IMR-90 (cell line): ENCODE measurements at places on chromosomes 11 and 22.

DNA sequence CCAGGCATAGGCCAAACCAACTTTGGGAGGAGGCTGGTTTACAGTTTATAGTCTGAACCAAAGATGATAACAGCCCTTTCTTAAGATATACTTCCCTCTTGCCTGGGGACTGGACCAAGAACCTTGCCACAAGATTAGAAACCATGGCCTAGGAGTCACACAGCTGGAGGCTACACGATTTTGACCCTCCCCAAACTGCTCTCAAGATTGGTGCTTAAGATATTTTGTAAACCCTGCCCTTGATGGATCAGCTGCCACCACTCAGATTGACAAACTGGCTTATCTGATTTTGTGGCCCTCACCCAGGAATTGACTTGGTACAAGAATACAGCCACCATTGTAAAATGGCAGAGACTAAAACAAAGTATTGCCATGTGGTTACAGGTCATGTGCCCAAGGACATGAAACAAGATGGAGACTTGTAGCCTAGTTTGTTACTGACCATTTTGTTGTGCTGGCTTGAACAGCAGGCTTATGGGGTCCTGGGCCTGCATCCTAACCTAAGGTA, 17.4 kb upstream of the EI24 start:
- H3K27me3 ChIP-seq = peaks cover 3% of the 10 kb centered on the region; the same call in 1 of the 2 replicates
- no peaks in the 10 kb centered on the region for H3K4me1 ChIP-seq
- no peak for DNase-seq
- no peaks in the 10 kb centered on the region for H3K36me3 ChIP-seq

DNA sequence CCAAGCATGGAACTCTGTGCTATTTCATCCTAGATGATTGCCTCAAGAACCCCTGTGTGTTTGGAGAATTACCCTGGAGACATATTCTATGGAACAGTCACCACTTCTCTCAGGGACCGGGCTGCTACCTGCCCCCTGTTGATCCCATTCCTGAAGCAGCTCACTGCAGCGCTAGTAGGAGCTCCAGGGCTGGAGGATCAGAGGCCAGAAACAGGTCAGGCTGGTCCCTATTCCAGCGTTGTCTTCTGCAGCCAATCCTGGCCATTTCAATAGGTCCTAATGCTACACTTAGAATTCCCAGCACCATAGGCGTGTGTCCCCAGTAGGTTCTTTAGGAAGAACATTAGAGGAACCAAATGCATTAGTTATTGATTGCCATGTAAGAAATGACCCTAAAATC, 48.9 kb downstream of the BTG4 start:
- H3K36me3 ChIP-seq = no peaks in the 10 kb centered on the region
- no peak for DNase-seq
- peaks cover 2% of the 10 kb centered on the region; the same call in 1 of the 2 replicates for H3K27me3 ChIP-seq
- no peak overlapping the region for H3K27ac ChIP-seq
- H3K4me1 ChIP-seq = peaks cover 9% of the 10 kb centered on the region

- peaks cover 3% of the 10 kb centered on the region; the same call in 1 of the 2 replicates for H3K27me3 ChIP-seq
- peak; percentile 10 for DNase-seq
- H3K4me1 ChIP-seq = peaks cover 5% of the 10 kb centered on the region
- H3K4me3 ChIP-seq = no peak overlapping the region
- no peaks in the 10 kb centered on the region for H3K36me3 ChIP-seq
Observed at GRCh38 chr11:93986716-93987115, 34.4 kb upstream of the HEPHL1 start.

DNA sequence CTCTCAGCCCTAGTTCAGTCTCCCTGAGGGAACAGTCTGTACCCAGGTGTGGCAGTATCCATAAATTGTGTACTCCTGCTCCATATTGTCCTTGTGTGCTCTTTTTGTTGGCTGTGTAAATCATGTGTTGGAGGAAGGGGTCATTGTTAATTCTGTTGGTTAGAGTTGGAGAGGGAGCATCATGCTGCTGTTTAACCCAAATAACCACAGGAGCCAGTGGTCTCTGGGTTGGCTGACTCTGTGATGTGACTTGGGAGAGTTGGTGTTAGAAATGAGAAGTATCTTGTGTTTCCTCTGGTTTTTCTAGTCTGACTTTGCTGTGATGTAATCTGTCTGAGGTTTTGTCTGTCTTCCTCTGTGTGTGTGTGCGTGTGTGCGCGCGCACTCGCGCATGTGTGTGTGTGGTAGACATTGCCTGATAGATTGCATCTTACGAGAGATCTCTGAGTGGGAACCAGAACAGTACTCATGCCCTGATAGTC, 30.5 kb downstream of the CTNND1 start:
- no peak overlapping the region for H3K27ac ChIP-seq
- H3K4me1 ChIP-seq = peaks cover 13% of the 10 kb centered on the region
- no peaks in the 10 kb centered on the region for H3K27me3 ChIP-seq
- peak; percentile 53 for DNase-seq

DNA sequence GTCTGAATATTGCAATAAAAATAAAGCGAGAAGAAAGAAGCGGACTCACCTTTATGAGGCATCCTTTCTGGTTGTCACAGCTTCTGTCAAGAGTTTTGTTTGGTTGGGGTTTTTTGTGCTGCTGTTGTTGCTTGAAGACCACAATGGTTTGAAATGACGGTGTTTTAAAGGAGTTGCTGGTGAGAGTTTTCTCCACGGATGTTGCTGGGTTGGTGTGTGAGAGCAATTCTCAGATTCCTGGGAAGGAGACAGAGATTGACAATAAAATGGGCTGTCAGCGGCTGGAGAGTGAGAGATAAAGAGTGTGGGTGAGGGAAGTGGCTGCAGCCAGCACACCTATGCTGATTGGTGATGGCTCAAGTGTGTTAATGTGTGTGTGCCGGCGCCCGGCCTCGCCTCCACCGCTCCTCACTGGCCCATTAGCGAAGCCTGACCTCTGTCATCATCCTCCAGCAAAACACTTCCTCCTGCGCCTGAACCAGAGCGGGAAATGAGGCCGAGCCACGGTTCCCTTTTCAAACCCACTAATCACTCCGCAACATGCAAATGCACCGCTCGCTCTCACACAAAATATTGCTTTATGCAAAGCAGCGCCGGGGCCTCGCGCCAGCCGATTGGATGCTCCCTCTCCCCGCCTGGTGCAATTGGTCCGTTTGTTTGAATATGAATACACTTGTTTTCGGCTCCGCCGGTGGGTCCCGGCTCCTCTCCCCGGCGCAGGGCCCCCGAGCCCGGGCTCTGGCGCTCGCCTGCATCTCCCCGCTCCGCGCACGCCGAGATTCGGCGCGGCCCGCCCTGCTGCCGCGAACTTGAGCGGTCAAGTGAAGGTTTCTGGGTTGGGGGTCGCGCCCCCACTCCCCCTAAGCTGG, at the start of gene PAX6:
Gene PAX6, minus strand, starts transcription at position 544 of the 869 bp plus-strand sequence. CDS start 4,911 bp downstream, outside the sequence.
- peaks cover 99% of the 10 kb centered on the region for H3K27me3 ChIP-seq
- no peak within 1 kb of the TSS for H3K27ac ChIP-seq
- H3K36me3 ChIP-seq = no peaks in the 10 kb centered on the region
- peak within 1 kb of the TSS; percentile 33 for H3K4me3 ChIP-seq

- peaks cover 2% of the 10 kb centered on the region; the same call in 1 of the 2 replicates for H3K36me3 ChIP-seq
- no peak for DNase-seq
- no peaks in the 10 kb centered on the region for H3K4me1 ChIP-seq
- H3K27me3 ChIP-seq = no peaks in the 10 kb centered on the region; the same call in 1 of the 2 replicates
Observed at GRCh38 chr11:70883973-70884623, 368.3 kb downstream of the SHANK2 start.

DNA sequence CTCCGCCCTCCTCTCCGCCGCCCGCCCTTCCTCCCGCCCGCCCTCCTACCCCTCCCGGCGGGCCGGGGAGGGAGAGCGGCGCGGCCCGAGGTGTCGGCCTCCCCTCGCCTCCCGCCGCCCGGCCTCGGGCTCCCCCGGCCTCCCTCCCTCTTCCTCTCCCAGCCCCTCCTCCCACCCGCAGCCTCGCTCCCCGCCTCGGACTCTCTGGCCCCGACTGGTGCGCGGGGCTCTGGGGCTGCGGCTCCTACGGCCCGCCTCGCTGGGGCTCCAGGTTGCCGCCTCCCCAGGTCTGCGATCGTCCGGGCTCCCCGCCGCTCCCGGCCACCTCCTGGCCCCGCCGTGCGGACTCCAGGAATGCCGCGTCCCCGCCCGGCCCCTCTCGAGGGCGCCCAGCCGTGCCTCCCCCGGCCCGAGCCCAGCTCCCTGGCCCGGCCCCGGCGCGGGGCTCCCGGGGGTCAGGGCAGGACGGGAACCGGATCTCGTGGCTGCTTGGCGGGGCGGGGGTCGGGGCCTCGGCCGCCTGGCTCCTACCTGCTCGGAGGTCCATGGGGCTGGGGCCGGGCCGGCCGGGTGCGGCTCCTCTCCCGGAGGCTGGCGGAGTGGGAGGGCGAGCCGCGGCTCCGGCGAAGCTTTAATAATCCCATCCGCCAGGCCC, at the start of gene CLCF1:
Gene CLCF1, minus strand, starts transcription at position 606 of the 655 bp plus-strand sequence. Its CDS starts 59 bp downstream, at position 547.
- H3K27ac ChIP-seq = peak within 1 kb of the TSS; percentile 94
- peak; percentile 49 for DNase-seq
- H3K4me3 ChIP-seq = peak within 1 kb of the TSS; percentile 78
- peaks cover 42% of the 10 kb centered on the region for H3K4me1 ChIP-seq
- H3K36me3 ChIP-seq = peaks cover 3% of the 10 kb centered on the region; the same call in 1 of the 2 replicates

GRCh38 chr22:45010532-45010900, 711 bp upstream of the PHF21B start:
- no peaks in the 10 kb centered on the region for H3K36me3 ChIP-seq
- no peak overlapping the region for H3K4me3 ChIP-seq
- no peaks in the 10 kb centered on the region; the same call in 1 of the 2 replicates for H3K4me1 ChIP-seq
- peaks cover 64% of the 10 kb centered on the region for H3K27me3 ChIP-seq
- H3K27ac ChIP-seq = no peak overlapping the region
- no peak for DNase-seq

- no peaks in the 10 kb centered on the region; the same call in 1 of the 2 replicates for H3K27me3 ChIP-seq
- no peak overlapping the region for H3K27ac ChIP-seq
- DNase-seq = no peak
Observed at GRCh38 chr11:115572551-115572950, 68.3 kb upstream of the CADM1 start.
